MCF 10A (cell line): ENCODE measurements at places on chromosomes 5 and 9. TPM values are rescaled to one million over a fixed set of nuclear protein-coding genes. Genes with fewer than 3 reads are reported as not detected.

The NEUROG1 gene
- total RNA-seq = not detected in 2 replicates

The PHF24 gene
- total RNA-seq = not detected in 2 replicates

The COL5A1 gene
- not detected in 2 replicates for total RNA-seq

The ENTREP1 gene
- total RNA-seq = 0.35 and 0.74 TPM in 2 replicates
